Neural progenitor cell (in vitro differentiated cells): ENCODE measurements at places on chromosomes 4 and X. TPM values are rescaled to one million over a fixed set of nuclear protein-coding genes. Genes with fewer than 3 reads are reported as not detected.

Gene GASK1B
- not detected in 2 replicates for total RNA-seq

Gene TLR6
- total RNA-seq, result 0.06 and 0.07 TPM in 2 replicates

Gene TMPRSS11D
- total RNA-seq, result not detected in 2 replicates

Gene RBMXL3
- not detected in 2 replicates for total RNA-seq

Gene DUSP21
- total RNA-seq, result not detected in 2 replicates

Gene FRG2
- not detected in 2 replicates for total RNA-seq

Gene GAGE2A
- not detected in 2 replicates for total RNA-seq

Gene CAPN6
- 226 and 232 TPM in 2 replicates for total RNA-seq

Gene ZNF732
- not detected in 2 replicates for total RNA-seq

Gene CFAP47
- total RNA-seq, result 0.13 and 0.15 TPM in 2 replicates

Gene CASK
- total RNA-seq, result 64.5 and 85.4 TPM in 2 replicates

Gene CCKAR
- not detected in 2 replicates for total RNA-seq

Gene GPM6B
- 49.6 and 69.2 TPM in 2 replicates for total RNA-seq

Gene TNIP3
- total RNA-seq, result not detected in 2 replicates
